ENCODE measurements at places on chromosomes 4 and X. TPM values are rescaled to one million over a fixed set of nuclear protein-coding genes. Genes with fewer than 3 reads are reported as not detected.

DNA sequence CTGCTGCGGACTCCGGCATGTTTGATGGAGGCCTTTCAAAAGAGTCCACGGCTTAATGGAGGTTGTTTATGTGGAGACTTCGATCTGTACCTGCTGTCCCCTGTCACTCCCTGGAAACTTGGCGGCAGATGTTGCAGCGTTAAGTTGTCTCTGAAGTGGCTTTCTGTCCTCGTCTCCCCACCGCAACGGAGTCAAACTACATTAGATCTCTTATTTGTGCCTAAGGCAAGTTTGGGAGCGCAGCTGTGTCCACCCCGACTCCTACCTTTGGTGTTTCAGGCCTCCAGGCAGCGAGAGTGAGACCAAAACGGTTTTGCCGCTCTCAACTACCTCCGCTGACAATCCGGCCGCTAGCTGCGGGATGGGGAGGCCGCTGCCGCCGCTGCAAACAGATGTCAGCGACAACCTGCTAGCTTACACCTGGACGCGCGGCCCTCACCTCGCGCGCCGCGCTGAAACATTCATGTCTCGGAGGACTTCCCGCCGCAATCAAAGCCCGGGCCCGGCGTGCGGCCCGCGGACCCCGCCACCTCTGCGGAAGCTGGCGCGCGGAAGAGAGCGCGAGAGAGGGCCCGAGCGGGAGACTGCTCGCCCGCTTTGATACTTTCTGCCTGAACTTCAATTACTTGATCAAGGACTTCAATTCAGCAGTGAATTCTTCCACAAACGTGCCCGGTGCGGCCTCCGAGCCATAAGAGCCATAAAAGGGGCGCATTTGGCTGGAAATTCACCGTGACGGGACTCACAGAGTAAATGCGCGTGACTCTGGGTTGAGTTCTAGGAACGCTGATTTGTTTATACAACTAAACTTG lies 108.4 kb downstream of the ANTXR2 start:
- no peak for DNase-seq

GRCh38 chr4:101855239-101855638 lies 64.7 kb downstream of the BANK1 start:
- DNase-seq = no peak

Gene CPEB2
- 24.3 TPM for total RNA-seq

- no peak for DNase-seq
Measured at GRCh38 chr4:93605163-93605562, 223.4 kb upstream of the ATOH1 start.

- DNase-seq = no peak
Measured at GRCh38 chrX:11733614-11734013, 24.4 kb upstream of the MSL3 start.

DNA sequence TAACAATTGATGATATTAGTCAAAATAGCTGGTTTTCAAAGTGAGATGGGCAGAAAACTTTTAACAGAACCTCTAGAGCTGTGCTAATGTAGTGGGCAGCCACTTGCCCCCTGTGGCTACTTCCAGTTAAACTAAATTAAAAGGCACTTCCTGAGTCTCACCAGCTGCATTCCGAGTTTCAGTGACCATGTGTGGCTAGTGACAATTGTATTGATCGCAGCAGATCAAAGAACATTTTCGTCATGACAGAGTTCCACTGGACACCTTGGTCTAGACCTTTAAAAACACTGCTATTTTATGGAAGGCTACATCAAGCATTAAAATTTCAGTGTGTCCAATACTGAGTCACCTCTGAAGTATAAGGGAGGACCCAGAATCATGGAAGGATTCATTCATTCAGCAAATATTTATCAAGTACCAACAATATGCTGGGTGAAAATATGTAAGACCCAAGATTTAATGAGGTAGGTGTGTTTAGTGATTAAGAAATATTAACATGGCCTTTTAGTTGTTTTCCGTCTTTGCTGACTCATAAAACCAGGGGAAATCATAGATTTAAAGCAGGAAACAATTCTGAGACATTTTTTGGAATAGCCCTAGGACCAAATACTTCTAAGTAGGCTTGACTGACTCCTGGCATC lies 5.1 kb upstream of the FAT1 start:
- DNase-seq = no peak

DNA sequence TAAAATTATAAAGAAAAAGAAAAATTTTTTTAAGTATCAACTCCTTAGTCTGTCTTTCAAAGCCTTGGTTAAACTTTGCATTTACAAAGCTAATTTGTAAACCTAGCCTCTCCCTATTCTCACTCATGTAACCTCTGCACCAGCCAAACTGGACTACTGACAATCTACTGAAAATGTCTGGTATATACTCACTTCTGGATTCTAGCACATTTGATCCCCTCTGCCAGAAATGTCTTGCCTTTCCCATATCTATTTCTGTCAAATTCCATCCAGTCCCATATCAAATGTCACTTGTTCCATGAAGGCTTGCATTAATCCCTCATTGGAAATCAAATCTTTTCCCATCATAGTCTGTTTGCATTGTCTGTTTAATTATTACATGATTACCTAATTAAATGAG lies 105.8 kb upstream of the KLHL13 start:
- no peak for DNase-seq

- no peak for DNase-seq
Measured at GRCh38 chrX:40327085-40327484, 229.3 kb upstream of the BCOR start.

Gene CXCL6
- total RNA-seq = 1.00 TPM

Gene CENPU
- 16.2 TPM for total RNA-seq

DNA sequence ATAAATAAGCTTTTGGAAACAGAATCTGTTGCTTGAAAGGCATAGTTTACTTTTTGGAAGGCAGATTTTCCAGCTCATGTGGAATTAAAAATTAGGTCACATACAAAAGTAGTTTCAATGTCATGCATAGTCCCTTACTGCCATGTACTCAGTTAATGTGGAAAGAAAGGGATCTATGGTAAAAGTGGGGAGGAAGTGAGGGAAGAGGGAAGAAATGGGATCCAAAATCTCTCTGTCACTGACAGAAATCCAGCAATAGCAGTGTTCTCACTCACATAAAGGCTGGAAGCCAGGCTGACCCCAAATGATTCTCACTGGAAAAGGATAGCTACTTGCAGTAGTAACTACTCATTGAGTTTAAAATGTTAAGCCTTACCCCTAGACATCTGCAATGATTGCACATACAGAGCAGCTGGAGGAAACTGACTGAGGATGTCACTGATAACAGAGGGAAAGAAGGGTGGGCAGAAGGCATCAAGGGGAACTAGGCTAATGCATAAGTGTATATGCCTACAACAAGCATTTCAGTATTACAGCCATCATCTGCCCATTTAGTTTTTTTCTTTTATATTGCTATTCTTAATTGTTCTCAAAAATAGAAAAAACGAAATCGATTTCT lies 445.6 kb downstream of the FAT4 start:
- DNase-seq = no peak

- DNase-seq = no peak
Measured at GRCh38 chr4:184526228-184526627, 51.9 kb upstream of the IRF2 start.

DNA sequence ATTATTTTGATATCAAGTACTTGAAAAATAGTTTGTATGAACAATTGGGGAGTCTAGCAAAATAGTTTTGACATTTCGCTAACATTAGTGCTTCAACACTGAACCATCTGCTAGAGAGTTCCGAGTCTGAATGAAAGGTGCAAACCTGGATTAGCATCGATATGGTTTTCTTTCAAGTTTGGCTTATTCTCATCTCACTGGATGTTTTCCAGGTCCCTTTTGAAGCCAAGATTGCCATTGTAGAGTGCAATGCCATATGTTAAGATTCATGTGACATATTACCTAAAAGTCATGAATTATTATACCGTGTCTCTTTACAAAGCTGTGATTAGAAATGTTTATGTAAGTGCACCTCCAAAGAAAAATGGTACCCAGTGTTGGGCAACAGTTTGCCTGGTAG lies 36.8 kb upstream of the NAA11 start:
- no peak for DNase-seq

Gene UGT2A1
- not detected for total RNA-seq

DNA sequence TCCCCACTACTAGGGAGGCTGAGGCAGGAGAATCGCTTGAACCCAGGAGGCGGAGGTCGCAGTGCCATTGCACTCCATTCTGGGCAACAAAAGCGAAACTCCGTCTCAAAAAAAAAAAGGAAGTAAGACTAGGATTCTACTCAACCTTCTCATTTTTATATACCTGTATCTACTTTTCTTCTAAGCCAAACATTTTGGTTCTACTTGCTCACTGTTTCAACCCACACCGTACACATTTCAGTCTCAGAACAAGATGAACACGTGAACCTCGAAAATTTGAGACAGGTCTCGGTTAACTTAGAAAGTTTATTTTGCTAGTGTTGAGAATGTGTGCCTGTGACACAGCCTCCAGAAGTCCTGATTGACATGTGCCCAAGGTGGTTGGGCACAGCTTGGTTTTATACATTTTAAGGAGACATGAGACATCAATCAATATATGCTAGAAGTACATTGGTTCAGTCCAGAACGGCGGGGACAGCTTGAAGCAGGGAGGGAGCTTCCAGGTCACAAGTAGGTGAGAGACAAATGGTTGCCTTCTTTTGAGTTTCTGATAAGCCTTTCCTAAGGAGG lies 3.7 kb downstream of the ADD1 start:
- DNase-seq = no peak

Gene HERC6
- 2.4 TPM for total RNA-seq

DNA sequence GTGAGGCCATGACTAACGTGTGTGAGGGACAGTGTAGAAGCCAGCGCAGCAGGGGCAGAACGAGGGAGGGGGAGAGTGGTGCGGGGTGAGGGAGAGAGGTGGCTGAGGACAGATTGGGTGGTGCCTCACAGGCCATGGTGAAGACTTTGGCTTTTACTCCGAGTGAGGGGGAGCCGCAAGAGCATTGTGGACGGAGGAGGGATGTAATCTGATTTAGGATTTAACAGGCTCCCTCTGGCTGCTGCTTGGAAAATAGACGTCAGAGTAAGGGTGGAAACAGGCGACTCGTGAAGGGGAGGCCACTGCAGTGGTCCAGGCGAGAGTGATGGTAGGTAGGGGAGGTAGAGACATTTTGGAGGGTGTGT lies 13.0 kb downstream of the PPP1R3F start:
- peak; percentile 50 for DNase-seq

GRCh38 chr4:8639777-8640720 lies 47.5 kb downstream of the CPZ start:
- no peak for DNase-seq

Gene PDGFC
- total RNA-seq = 23.0 TPM

- no peak for DNase-seq
Measured at GRCh38 chrX:100418556-100418955, 8.5 kb upstream of the PCDH19 start.

Measured in cerebellum (tissue), 4 donors.